Aortic smooth muscle cell (primary cell): ENCODE measurements at places on chromosomes 7 and 10. TPM values are rescaled to one million over a fixed set of nuclear protein-coding genes. Genes with fewer than 3 reads are reported as not detected.

Gene LIPJ
- total RNA-seq: under 0.01 TPM in 1 of 2 replicates, not detected in the other

Gene TMEM178B
- 0.06 and 0.26 TPM in 2 replicates for total RNA-seq

Gene GLI3
- 3.0 and 3.7 TPM in 2 replicates for total RNA-seq

Gene SUN3
- not detected in 2 replicates for total RNA-seq

Gene PNLIP
- total RNA-seq: not detected in 2 replicates

Gene LAMTOR4
- total RNA-seq: 167 and 169 TPM in 2 replicates

Gene GNGT1
- not detected in 2 replicates for total RNA-seq

Gene HMX2
- not detected in 2 replicates for total RNA-seq

Gene FGL2
- total RNA-seq: 616 and 760 TPM in 2 replicates
